ENCODE measurements at places on chromosomes 1 and 21.

GRCh38 chr1:112431038-112431437 lies 35.0 kb downstream of the CTTNBP2NL start:
- no peak for DNase-seq

DNA sequence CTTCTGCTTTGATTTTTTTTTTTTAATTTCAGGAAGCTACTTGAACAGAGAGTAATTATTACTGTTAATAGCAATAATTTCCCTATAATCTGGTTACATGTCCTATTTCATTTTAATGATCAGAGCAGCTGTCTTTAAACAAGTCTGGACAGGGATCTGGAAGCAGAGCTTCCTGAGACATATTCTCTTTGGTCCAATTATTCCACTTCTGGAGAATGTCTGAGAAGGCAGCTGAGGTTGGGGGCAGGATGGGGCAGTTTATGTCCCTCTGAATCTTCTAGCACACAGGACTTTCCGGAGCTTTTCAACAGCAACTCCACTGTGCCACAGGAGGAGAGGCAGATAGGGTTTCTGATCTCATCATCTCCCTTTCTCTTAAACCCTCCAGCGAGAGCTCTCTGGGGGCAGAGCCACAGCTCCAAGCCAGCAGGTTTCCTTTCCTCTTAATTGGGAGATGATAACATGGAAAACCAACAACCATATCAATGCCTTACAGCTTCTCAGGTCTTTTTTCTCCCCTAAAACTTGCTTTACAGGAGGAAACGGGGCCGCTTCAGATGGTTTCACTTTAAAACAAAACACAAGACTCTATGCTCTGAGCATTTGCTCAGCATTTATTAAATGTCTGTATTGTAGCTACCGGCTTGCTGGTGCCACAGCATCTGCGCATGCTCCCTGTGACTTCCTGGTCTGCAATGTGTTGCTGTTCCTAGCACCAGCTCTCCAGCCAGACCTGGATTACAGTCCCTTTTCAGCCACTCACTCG lies 425.7 kb upstream of the USP24 start:
- peak; percentile 20 for DNase-seq

- DNase-seq: peak; percentile 38
These were observed 34.2 kb upstream of the COX20 start for GRCh38 chr1:244801246-244801645.

- no peak for DNase-seq
These were observed 157.9 kb upstream of the CTTNBP2NL start for GRCh38 chr1:112237983-112238545.

- peak; percentile 61 for DNase-seq
These were observed 1.0 kb downstream of the MARCKSL1 start for GRCh38 chr1:32334864-32335534.

DNA sequence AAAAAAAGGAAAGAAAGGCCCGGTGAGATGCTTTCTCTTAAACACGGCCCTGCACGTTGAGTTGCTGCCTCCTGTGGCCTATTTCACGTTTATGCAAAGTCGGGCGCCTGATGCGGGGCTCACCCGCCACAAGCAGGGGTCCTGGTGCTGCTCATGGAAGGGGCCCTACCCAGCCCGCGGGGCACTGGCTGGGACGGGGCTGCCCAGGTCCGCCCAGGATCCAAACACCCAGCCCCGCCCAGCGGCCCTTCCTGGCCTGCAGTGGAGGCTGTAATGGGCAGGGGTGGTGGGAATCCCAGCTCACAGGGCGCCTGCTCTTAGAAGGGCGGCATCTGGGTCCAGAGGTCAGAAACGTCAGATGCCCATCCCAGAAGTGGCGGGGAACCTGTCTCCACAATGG lies 1.6 kb downstream of the COL6A2 start:
- DNase-seq: no peak

- no peak for DNase-seq
These were observed 39.7 kb downstream of the RIPK4 start for GRCh38 chr21:41726970-41727783.

DNA sequence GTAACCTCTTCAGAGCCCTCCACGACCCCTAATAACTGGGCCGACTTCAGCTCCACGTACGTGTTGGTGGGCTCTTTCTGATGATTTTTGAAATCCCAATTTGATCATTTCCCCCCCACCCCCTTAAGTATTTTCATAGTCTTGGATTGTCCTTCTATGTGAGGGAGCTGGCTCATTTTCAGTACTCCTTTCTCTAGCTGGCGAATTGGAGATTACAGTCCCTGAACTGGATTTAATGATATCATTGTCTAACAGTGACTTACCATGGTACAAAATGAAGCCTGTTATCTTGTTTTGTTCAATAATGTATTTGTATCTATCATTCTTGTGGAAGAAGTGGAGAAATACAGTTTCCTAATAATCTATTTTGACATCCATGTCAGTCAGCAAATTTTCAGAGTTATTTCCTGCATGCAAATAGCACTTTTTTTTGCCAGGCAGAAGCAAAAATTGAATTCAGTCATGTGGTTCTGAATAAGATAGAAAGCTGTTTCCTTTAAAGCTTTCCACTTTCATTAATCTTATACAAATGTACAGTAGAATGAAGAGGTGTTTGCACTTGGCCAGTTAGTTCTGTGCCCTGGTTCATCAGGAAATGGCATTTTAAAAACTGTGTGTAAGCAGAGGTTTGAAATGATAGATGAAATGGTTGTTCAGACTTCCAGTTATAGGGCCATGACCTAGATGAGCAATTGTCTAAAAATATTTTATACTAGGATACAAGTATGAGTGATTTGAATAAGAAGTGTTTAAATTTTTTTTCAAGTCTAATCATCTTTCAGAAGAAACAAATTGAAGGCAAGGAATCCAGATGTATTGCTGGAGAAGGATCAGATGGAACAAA lies 104.2 kb downstream of the ATP5PO start:
- DNase-seq: no peak

- no peak for DNase-seq
These were observed 104.7 kb downstream of the DISC1 start for GRCh38 chr1:231731268-231731667.

GRCh38 chr1:50251702-50252101 lies 143.0 kb downstream of the ELAVL4 start:
- DNase-seq: no peak

GRCh38 chr1:115088871-115089419 lies 358 bp downstream of the TSPAN2 start:
- DNase-seq: no peak

DNA sequence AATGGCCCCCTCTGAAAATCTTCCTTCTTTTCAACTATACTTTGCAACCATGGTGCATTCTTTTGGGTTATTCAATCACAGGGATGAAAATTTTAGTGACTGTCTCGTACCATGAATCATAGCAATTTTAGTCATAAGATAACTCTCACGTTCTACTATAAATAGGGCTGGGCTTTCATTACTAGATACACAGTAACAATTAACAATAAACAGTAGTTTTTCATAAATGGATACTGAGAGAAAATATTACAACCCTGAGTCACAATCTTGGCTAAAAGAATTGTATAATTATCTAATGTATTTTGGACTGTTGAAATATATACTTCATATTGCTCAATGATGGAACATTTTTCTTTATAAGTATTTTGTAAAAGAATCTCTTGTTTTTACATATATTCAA lies 96.1 kb downstream of the TEX35 start:
- no peak for DNase-seq
